Dorsolateral prefrontal cortex (tissue), 122 donors: ENCODE measurements at places on chromosomes 3 and 15.

- DNase-seq, result no peak
Observed at GRCh38 chr15:76150513-76150912, 90.7 kb downstream of the TMEM266 start.

- no peak for DNase-seq
Observed at GRCh38 chr3:143831208-143831607, 17.1 kb downstream of the SLC9A9 start.

DNA sequence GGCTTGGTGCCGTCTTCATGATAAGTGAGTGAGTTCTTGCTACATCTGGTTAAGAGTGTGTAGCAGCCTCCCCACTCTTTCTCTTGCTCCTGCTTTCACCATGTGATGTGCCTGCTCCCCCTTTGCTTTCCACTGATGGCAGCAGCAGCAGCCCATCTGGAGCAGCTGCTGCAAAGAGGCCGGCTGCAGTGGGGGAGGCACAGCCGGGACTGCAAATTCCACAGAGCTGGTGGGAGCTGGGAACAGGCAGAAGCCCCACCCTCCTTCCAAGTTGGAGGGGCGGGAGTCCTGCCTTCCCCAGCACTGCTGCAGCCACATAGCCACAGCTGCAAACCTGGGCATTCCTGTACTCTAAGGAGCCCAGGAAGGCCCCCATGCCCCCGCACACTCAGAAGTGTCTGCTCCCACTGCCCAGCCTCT is 62.8 kb upstream of the IMPG2 start:
- peak; percentile 54 for DNase-seq

DNA sequence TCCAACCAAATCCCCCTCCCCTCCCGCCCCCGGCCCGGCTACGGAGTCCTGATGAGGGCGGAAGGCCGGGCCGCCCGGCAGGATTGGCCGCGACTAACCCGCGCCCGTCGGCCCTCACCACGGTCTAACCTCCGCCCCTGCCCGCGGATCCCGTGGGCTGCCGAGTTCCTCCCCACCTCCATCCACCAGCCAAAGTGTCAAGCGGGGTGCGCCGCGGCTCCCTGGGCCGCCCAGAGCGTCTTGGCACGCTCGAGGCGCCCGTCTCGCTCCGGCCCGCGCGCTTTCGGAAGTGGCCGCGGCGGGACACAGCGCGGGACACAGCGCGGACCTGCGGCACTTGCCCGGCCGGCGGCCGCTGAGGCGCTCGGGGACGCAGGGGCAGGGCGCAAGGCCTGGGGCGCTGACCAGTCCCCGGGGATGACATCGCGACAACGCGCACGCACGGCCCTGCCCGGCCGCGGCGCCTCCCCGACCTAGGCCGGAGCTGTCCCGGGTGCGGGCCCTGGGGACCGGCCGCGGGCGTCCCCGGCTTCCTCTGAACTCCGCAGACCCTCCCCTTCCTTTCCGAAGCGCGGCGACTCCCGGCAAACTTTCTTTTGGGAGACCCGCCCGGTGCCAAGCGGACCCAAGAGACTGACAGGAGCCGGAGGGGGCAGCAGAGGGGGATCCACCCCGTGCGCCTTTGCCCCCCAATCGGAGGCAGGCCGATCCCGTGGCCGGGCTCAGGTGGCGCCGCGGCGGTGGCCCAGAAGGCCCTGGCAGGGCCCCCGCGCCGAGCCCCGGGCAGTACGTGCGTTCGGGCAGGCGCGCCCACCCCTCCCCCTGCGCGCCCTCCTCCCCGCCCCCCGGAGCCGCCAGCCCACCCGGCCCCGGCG is 112.8 kb upstream of the ICE2 start:
- DNase-seq, result peak; percentile 55

GRCh38 chr3:194828116-194828515 is 142.4 kb downstream of the FAM43A start:
- no peak for DNase-seq

DNA sequence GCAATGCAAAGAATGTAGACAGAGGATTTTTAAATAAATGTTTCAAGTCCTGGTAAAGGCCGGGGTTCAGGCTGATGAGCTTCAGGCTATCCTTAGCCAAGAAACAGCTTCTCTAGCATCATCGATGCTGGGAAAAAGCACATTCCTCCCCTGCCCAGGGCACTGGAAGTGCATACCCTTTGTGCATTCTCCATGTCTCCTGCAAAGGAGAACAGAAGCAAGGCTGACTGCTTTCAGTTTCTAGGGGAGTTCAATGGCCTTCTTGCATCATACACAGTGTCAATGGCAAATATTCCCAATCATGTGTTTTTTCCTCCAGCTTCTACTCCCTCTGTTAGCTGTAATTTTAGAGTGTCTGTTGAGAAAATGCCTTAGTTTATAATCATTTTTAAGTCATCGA is 59.9 kb downstream of the GPR176 start:
- no peak for DNase-seq

- DNase-seq, result no peak
Observed at GRCh38 chr15:25871403-25871802, 8.3 kb upstream of the ATP10A start.

- no peak for DNase-seq
Observed at GRCh38 chr3:172991424-172991996, 149.5 kb downstream of the SPATA16 start.

- no peak for DNase-seq
Observed at GRCh38 chr3:191019855-191020254, 157.4 kb upstream of the GMNC start.

DNA sequence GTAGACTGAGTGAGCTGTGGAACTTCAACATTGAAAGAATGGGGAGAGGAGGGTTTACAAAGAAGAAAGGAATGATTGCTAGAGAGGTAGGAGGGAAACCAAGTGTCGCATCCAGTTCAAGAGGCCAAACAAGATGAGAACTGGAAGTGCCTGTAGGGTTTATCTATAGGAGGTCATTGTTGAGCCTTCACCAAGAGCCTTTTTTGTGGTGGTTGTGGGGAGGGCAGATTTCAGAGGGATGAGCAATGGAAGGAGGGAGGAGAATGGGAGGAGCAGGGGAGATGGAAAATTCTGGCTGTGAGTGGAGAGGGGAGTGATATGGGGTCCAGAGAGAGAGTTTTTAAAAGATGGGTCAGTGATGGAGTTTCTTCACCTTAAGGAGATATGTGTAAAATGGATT is 8.5 kb downstream of the PDIA5 start:
- no peak for DNase-seq

GRCh38 chr3:53594276-53594675 is 99.9 kb downstream of the CACNA1D start:
- no peak for DNase-seq

GRCh38 chr3:195372220-195372619 is 70.6 kb downstream of the ACAP2 start:
- no peak for DNase-seq
